ENCODE measurements at places on chromosomes 16 and 17.

- DNase-seq = no peak
Observed at GRCh38 chr17:80109066-80109660, 7.8 kb downstream of the GAA start.

GRCh38 chr16:3949287-3949686 lies 68.8 kb upstream of the CREBBP start:
- DNase-seq = no peak

GRCh38 chr17:2778489-2778888 lies 17.7 kb upstream of the RAP1GAP2 start:
- no peak for DNase-seq

GRCh38 chr17:57440522-57441269 lies 184.4 kb downstream of the MSI2 start:
- peak; percentile 71 for DNase-seq

DNA sequence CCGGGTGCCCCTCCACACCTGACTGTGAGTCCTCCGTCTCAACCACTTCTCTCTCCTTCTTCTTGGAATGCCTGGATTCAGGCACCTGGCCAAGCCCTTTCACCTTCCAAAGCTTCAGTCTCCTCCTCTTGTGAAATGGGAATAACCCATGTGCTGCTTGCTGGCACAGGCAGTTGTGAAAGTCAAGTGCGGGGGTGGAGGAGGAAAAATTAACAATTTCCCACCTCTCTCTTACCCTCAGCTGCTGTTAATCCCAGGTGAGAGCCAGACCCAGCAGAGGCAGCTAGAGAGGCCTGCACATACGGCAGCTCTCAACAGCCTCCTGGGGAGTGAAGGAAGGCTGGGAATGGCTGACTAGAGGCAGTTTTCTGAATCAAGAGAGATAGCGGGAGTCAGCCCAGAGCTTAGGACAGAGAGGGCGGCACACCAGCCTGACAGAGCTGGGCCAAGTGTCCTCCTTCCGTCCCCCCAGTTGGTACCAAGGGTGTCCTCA lies 77.9 kb upstream of the LGALS9 start:
- DNase-seq = no peak

- DNase-seq = no peak
Observed at GRCh38 chr17:9451934-9452333, 123.7 kb downstream of the STX8 start.

DNA sequence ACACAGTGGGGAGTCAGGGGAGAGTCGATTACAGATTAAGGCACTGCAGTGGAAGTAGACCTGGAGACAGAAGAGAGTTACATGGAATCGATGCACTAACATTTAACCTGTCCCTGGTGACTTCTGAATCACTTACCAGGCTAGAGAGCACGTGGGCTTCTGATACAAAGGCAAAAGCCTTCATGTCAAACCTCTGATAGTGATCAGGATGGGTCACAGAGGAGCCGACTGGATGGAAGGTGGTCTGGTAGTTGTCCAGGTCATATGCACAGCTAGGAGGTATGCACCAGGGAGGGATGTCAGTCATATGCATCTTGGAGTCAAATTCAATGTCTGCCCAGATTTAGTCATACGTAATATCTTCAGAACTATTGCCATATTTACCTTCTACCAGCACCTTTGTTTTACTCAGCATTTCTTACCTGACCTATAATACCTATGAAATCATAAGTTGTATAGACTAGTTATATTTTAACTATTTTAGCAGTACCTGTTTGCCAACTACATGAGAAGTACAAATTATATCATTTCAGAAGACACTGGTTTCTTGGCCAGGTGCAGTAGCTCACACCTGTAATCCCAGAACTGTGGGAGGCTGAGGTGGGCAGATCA lies 11.7 kb downstream of the ZP2 start:
- no peak for DNase-seq

- DNase-seq = no peak
Observed at GRCh38 chr17:77831474-77832179, 126.9 kb upstream of the TNRC6C start.

DNA sequence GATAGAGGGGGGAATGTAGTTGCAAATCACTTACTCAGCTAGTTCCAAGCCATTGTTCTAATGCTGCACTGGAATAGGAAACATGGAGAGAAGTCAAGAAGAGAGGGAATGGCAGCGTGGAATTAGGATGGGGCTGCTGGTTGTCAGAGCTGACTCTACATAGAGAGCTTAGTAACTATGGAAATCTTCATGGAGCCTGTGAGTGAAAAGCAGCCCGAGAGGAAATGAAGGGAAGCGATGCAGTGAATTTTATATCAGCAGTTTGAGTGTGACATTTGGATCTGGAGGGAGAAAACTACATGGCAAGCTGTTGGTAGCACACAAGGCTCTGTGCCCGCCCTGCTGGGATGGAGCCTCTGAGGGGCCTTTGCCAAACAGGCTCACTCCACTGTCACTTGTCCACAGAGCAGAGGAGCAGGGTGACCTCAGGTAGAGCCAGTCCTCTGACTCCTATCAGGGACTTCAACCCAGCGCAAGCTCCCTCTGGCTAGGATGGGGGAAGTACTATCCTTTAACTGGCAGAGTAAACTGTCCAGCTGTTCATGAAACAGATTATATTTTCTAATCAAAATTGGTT lies 27.9 kb upstream of the PMFBP1 start:
- no peak for DNase-seq

GRCh38 chr16:66515596-66516508 lies 34.1 kb downstream of the TK2 start:
- no peak for DNase-seq

DNA sequence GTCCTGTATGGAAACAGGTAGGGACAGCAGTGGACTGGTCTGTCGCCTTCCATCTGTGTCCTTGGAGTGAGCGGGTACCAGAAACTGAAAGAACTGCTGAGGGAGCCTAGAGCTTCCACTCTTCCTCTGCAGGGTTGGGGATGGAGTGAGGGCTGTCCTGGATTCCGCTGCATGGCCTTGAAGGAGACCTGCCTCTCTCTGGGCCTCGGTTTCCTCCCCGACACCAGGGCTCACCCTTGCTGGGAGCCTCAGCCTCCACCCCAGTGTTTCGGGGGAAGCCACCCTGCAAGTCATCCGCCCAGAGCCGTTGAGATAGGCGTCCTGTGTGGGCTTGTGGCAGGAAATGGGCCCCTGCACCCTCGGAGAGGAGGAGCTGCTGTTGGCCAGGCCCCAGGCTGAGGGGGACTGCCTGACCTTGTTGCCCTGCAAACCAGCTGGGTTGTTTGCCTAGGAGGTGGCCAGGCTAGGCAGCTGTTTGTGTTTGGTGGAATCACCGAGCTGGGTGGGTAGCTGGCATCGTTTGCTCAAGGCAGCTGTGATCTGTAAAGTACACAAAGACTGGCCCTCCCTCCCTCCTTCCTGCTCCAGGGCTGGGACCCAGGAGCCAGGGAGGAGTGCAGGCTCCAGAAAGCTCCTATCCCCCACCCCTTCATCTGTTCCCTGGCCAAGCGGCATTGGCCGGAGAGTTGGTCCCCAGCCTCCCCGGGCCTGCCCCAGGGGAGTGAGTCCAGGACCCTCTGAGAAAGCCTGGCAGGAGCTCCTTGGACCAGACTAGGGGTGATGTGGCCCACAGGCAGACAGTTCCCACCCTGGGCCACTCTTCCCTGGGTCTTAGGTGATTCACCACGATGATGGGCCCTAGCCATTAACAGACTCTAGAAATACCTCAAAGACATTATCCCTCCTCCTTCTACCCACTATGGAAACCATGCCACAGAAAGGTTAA lies 1.3 kb downstream of the RAB37 start:
- peak; percentile 66 for DNase-seq

DNA sequence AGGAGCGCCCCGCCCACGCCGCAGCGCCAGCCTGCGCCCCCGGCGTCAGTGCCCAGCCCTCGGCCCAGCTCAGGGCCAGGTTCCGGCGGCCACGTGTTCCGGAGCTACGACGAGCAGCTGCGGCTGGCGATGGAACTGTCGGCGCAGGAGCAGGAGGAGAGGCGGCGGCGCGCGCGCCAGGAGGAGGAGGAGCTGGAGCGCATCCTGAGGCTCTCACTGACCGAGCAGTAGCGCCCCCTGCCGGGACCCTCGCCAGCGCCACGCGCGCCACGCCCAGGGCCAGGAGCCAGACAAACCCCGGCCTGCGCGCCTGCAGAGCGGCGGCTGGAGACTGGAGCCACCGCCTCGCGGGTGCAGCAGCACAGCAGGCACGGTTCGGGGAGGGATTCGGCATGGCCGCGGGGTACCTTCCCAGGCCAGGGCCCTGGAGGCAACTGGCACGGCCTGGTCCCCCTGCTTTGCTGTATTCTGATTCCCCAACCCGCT lies 9.3 kb downstream of the CORO6 start:
- peak; percentile 99 for DNase-seq

All from stimulated activated CD4-positive, alpha-beta T cell treated with anti-CD3 and anti-CD28 coated beads, Interleukin-2, amount 100 ng/mL, for 48 hours (primary cell).